ENCODE measurements at places on chromosomes 1 and 21. TPM values are rescaled to one million over a fixed set of nuclear protein-coding genes. Genes with fewer than 3 reads are reported as not detected.

Gene CDCP2
- not detected for total RNA-seq

DNA sequence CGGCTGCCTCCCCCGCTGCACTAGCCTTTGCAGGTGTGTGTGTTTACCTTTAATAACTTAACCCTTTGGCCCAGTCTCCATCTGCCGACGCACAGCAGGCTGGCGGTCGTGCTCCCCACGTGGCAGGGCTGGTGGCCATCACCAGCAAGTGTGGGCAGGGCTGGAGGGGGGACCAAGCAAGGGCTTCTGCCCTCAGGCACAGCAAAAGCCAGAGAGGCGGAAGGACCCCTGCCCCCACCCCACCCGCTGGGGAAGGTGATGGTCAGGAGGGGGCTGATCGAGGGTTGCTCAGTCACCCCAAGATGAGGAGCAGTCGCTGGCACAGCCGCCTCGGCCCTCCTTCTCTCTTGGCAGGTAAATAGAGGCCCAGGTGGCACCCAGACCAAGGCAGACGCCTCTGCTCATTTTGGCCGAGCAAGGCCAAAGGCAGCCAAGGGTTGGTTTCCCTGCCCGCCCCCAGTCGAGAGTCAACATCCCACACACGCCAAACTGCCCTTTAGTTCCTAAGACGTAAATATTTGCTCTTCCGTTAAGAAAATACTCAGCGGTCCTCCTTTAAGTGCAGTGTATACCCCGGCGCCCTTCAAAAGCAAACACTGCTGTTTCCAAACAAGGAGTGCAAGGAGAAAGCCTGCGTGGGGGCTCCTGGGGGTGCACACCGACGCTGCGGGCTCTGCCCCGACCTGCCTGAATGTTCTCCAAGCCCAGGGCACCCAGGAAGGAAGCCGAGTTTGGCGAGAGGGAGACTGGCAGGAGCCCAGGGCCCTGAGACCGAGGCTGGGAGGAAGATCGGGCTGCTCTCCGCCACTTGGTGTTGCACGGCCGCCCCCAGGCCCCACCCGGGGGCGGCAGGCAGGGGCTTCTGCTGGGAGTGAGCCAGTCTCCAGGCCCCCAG is 82.7 kb downstream of the SIK1 start:
- DNase-seq = no peak

DNA sequence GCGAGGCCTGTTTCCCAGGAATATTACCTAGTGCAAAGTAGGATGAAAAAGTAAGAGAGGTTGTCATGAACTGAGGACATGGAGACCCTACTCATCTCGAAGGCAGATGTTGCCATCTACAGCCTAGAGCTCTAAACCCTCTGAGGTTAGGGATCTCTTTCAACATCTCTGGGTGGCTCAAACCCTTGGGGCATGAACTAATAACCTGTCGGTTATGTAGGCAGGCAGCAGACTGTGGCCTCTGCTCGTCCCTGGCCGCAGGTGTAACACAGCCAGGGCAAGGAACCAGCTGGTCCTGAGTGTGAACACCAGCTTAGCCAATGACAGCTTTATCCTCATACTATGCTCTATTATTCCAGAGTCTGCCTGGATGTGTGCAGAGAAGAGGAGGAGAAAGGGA is 13.2 kb downstream of the CAPZB start:
- DNase-seq = no peak

Gene ADCY10
- 0.24 TPM for total RNA-seq

DNA sequence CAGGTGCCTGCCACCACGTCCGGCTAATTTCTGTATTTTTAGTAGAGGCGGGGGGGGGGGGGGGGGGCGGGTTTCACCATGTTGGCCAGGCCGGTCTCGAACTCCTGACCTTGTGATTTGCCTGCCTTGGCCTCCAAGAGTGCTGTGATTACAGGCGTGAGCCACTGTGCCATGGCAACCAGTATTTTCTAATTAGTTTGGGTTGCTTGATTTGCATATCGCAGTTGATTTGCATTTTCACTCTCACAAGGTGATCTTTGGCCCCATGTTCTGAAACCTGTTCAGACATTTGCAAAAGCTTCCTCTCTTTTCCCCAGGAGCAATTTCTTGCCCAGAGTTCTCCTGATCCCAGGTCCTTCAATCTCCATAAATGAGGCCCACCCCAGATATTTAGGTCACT is 1.7 kb downstream of the TOR3A start:
- no peak for DNase-seq

- DNase-seq = no peak
Measured at GRCh38 chr1:17265162-17265561, 16.3 kb downstream of the PADI3 start.

Gene SPRR1A
- total RNA-seq = not detected

DNA sequence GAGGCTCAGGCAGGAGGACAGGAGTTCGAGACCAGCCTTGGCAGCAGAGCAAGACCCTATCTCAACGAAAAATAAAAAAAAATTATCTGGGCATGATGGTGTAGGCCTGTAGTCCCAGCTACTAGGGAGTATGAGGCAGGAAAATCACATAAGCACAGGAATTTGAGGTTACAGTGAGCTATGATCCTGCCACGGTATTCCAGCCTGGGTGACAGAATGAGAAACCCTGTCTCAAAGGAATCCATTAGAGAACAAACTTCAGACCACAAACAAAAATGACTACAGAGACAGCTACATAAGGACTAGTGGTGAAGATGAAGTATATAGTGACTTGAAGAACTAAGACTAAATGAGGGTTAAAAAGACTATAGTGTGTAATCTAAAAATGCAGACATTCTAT is 233.1 kb downstream of the RERE start:
- DNase-seq = no peak

DNA sequence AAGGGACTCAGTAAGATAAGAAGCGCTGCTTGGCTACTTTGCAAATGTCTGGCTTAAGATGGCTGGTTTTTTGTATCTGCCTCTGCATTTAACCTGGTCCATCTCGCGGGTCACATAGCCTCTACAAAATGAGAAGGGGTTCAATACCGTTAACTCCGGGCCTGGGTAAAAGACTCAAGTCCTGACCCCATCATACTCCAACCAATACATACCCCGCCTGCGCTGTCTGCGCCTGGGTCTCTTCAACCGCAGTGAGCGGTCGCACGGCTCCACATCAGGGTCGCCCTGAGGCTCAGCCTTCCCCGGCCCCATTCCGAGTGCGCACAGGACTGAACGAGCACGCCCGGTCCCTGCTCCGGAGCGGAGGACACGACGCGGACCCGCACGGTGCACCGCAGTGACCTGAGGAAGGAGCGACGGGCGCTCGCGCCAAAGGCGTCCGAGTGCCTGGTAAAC is 558 bp upstream of the PGD start:
- no peak for DNase-seq

Gene GPR52
- not detected for total RNA-seq

GRCh38 chr1:119139857-119140176 is 636 bp downstream of the WARS2 start:
- DNase-seq = no peak

GRCh38 chr1:68624233-68624632 is 127.4 kb upstream of the DEPDC1 start:
- DNase-seq = no peak

Gene ATP6V1G3
- not detected for total RNA-seq
